ENCODE measurements at places on chromosomes 1 and 21.
A peak's percentile ranks its signal among the peaks of the same experiment; 100 is the strongest.

- no peak overlapping the region for H3K4me3 ChIP-seq
- peaks cover 7% of the 10 kb centered on the region for H3K27me3 ChIP-seq
- H3K36me3 ChIP-seq: no peaks in the 10 kb centered on the region
Measured at GRCh38 chr1:3166206-3166918, 97.4 kb downstream of the PRDM16 start.

GRCh38 chr1:166354406-166354805 lies 187.6 kb upstream of the FAM78B start:
- H3K4me3 ChIP-seq: no peak overlapping the region
- DNase-seq: no peak
- H3K4me1 ChIP-seq: no peaks in the 10 kb centered on the region

DNA sequence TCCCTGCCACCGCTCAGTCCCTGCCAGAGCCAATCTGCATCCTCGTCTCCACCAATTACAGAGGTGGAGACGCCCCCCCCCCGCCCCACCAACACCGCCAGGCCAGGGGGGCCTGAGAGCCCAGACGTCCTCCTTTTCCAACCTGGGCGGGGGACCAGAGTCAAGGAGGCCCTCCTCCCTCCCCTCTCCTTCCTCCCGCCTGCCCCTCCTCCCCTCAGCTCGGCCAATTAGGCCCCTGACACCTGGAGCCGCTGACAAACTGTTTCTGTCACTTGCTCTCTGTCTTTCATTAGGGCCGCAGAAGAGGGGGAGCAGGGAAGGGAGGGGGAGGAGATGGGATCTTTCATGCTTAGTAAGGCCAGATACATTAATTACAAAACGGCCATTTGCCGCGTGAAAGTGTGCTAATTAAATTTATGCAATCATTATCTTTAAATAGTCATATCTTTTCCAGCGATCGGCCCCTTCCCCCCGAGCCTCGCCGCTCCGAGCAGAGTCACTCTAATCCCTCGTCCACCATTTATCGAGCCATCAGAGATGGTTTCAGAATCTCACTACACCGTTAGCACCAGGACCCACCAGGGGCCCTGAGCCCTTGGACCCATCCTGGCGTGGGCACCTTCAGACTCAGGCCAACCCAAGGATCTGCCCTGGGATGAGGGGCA lies 94.7 kb downstream of the PAX7 start:
- H3K27ac ChIP-seq: no peak overlapping the region
- H3K36me3 ChIP-seq: no peaks in the 10 kb centered on the region
- DNase-seq: no peak
- no peaks in the 10 kb centered on the region for H3K27me3 ChIP-seq
- H3K4me1 ChIP-seq: no peaks in the 10 kb centered on the region

DNA sequence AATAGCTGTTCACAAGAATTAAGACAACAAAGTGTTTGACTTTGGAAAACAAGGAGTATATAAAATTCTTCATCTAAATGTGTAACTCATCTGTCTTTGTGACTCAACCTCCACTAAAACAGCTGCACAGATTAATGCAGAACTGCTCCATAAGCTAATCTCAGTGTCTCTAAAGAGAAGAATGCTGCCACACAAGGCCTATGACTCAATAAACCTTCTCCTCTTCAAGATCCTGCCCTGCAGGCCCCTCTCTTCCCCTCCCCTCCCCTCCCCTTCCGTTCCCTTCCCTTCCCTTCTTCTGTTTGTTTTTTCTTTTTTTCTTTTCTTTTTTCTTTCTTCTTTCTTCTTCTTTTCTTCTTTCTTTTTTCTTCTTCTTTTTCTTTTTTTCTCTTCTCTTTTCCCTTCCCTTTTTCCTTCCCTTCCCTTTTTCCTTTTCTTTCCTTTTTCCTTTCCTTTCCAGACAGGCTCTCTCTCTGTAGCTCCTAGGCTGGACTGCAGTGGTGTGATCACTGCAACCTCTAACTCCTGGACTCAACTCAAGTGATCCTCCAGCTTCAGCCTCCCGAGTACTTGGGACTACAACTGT lies 1052.8 kb downstream of the BRINP3 start:
- no peaks in the 10 kb centered on the region for H3K4me1 ChIP-seq
- no peak overlapping the region for H3K27ac ChIP-seq
- H3K36me3 ChIP-seq: no peaks in the 10 kb centered on the region
- no peak overlapping the region for H3K4me3 ChIP-seq
- no peak for DNase-seq
- no peaks in the 10 kb centered on the region for H3K27me3 ChIP-seq

GRCh38 chr1:22761821-22762220 lies 51.2 kb downstream of the EPHB2 start:
- H3K27me3 ChIP-seq: no peaks in the 10 kb centered on the region
- no peaks in the 10 kb centered on the region for H3K36me3 ChIP-seq
- no peak overlapping the region for H3K4me3 ChIP-seq
- no peak for DNase-seq
- H3K4me1 ChIP-seq: no peaks in the 10 kb centered on the region
- H3K27ac ChIP-seq: no peak overlapping the region

GRCh38 chr1:246280551-246280950 lies 226.5 kb downstream of the SMYD3 start:
- DNase-seq: no peak
- H3K36me3 ChIP-seq: no peaks in the 10 kb centered on the region
- no peaks in the 10 kb centered on the region for H3K4me1 ChIP-seq
- no peaks in the 10 kb centered on the region for H3K27me3 ChIP-seq
- no peak overlapping the region for H3K4me3 ChIP-seq

DNA sequence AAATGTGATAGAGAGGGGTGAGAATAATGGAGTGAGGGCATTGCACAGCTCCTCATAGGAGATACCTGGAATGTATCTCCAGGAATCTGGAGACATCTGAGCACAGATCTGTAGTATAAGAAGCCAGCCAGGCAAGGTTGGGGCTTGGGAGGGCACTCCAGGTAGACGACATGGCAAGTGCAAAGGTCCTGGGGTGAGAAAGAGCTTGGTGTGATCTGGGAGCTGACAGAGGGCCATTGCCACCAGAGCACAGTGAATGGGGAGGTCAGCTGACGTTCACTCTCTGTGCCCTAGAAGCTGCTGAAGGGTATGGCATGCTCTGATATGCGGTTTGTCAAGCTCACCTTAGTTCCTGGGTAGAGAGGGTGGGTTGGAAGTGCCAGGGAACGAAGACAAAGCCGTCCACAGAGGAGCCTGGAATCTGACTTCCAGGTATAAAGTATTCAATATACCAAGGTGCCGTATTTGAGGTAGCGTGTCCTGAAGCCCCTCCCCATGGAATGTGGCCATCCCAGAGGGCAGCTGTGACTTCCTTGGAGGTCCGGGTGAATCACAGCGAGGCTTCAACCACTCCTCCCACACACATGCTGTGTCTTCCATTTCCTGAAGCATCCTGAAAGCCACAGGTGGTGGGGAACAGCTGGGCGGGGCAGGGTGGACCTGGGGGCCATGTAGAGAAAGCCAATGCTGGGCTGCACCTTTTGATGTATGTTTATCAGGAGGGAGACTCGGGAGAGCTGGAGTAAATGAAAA lies 182.7 kb upstream of the KLHDC7A start:
- H3K36me3 ChIP-seq: no peaks in the 10 kb centered on the region
- H3K27ac ChIP-seq: no peak overlapping the region
- DNase-seq: no peak

- no peak overlapping the region for H3K4me3 ChIP-seq
- no peaks in the 10 kb centered on the region for H3K27me3 ChIP-seq
- H3K27ac ChIP-seq: no peak overlapping the region
- no peaks in the 10 kb centered on the region for H3K36me3 ChIP-seq
- DNase-seq: no peak
Measured at GRCh38 chr1:47663286-47663685, 225.4 kb downstream of the FOXD2 start.

DNA sequence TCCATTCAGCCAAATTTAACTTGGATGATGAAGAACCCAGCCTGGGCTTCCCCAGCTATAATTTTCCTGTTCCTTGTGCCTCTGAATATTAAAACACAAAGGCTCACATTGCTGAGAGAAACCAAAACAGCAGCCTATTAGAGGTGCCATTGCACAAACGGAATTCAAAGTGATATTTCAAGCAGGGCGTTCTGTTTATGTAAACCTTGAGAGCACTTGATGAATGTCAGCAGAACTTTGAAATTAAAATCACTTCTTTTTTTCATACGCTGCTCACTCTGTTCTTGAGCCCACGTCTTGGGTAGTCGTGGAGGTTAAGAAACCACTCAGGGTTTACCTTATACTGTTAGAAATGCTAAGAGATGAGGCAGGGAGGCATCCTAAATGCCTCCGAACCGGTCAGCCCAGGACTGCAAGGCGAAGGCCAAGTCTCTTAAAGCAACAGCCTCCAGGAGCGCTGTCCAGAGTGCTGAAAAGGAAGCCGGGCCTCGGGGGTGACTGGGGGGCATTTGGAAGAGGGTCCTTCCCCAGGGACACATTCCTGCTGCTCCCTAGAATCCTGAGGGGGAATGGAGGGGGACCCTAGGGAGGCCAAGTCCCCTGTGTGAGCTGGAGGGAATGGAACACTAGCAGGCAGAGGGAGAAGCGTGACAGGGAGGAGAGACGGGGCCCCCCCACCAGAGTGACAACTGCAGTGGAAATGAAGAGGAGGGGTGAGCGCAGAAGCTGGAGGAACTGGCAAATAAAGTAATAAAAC lies 154.8 kb upstream of the VAMP3 start:
- no peak for DNase-seq
- H3K36me3 ChIP-seq: no peaks in the 10 kb centered on the region
- no peaks in the 10 kb centered on the region for H3K27me3 ChIP-seq
- H3K4me3 ChIP-seq: no peak overlapping the region

- no peaks in the 10 kb centered on the region for H3K36me3 ChIP-seq
- peaks cover 16% of the 10 kb centered on the region for H3K4me1 ChIP-seq
- no peaks in the 10 kb centered on the region for H3K27me3 ChIP-seq
- H3K4me3 ChIP-seq: peak overlapping the region; percentile 61
- peak overlapping the region; percentile 55 for H3K27ac ChIP-seq
Measured at GRCh38 chr1:17440074-17440826, 773 bp upstream of the RCC2 start.
